ENCODE measurements at places on chromosomes 2 and 18. TPM values are rescaled to one million over a fixed set of nuclear protein-coding genes. Genes with fewer than 3 reads are reported as not detected.
A peak's percentile ranks its signal among the peaks of the same experiment; 100 is the strongest.

TBR1 gene
- polyA plus RNA-seq, result not detected

POTEC gene
- polyA plus RNA-seq, result not detected

BZW1 gene
- 354 TPM for polyA plus RNA-seq

FEV gene
- polyA plus RNA-seq, result not detected

RTP5 gene
- not detected for polyA plus RNA-seq

RNF152 gene
- polyA plus RNA-seq, result 0.07 TPM

RNF144A gene
- 7.7 TPM for polyA plus RNA-seq

DCDC2C gene
- not detected for polyA plus RNA-seq

CD207 gene
- not detected for polyA plus RNA-seq

SCN1A gene
- not detected for polyA plus RNA-seq

SERPINB7 gene
- not detected for polyA plus RNA-seq

GRHL1 gene
- polyA plus RNA-seq, result 0.52 TPM

DNA sequence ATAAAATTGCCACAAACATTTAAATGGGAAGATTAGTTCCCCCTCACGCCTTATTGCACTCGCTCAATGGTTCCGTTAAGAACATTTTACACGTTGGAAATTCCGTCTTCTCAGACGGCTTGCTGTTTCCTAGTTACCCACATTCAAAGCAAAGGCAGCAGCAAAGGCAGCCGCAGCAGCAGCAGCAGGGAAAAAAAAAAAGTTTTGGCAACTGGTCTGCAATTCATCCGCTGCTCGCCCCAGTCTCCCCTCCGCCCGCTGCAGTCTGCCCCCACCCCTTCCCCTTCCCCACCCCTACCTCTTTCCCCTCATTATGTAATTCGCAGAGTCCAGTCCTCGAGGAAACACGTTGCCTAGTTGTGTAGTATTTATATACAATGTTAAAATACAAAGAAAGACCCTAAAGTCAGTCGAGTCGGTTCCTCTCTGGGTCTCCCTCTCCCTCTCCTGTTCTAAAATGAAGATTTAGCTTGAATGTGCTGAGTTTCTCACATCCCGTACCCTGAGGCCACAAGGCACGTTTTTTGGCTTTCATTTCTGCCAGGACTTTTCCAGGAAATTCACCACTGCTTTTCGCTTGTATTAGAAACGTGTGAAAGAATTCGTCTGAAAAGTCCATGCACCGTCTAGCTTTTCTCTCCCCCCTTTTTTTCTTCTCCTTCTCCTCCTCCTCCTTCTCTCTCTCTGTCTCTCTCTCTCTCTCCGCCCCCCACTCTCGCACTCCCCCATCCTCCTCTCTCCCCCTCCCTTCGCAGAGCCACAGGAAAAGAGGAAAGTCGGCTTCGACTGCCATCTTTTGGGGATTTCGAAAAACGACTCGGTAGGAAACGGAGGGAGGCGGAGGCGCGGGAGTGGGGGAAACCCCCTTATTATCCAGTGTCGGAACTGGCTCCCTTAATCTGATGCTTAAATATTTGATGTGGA, 140.0 kb downstream of the MEIS1 start:
- peaks cover 8% of the 10 kb centered on the region for H3K4me1 ChIP-seq
- peaks cover 28% of the 10 kb centered on the region for H3K27me3 ChIP-seq
- H3K4me3 ChIP-seq, result peak overlapping the region; percentile 73
- H3K36me3 ChIP-seq, result peaks cover 4% of the 10 kb centered on the region
- no peak overlapping the region for H3K27ac ChIP-seq
- no peak for DNase-seq

- H3K4me1 ChIP-seq, result no peaks in the 10 kb centered on the region
- no peak overlapping the region for H3K4me3 ChIP-seq
- no peaks in the 10 kb centered on the region for H3K27me3 ChIP-seq
- DNase-seq, result no peak
Measured at GRCh38 chr2:163800951-163801381, 65.2 kb upstream of the FIGN start.

- peaks cover 2% of the 10 kb centered on the region for H3K27me3 ChIP-seq
- H3K4me3 ChIP-seq, result peak overlapping the region; percentile 65
- DNase-seq, result peak; percentile 77
- H3K36me3 ChIP-seq, result peaks cover 4% of the 10 kb centered on the region
Measured at GRCh38 chr2:230319211-230319862, 7.7 kb upstream of the SP140L start.

DNA sequence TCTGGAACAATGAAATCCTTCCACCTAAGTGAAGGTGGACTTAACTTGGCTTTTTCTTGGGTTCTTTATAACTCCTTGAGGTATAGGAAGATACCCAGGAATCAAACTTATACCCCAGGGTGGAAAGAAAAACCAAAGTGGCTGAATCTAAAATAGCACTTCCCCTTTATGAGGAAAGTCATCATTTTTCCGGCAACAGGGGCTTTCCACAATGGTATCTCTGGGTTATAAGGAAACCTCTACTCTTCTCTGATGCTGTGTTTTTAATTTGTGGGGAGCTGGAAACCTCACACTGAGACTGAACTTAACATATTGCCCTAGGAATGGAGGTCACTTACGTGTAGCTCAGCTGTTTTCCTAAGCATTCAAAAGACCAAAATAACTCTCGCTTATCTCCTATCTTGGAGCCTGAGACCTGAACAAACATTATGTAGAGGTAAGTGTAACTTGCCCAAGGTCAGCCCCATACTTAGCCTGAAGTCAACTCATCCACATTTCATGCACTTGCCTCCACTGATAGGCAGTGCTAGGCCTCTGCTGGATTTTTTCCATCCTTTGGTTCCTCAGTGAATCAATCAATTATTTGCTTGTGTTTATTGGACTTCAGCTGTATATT, 117.9 kb downstream of the SETBP1 start:
- no peaks in the 10 kb centered on the region for H3K27me3 ChIP-seq
- peaks cover 21% of the 10 kb centered on the region for H3K36me3 ChIP-seq
- H3K27ac ChIP-seq, result peak overlapping the region; percentile 32

DNA sequence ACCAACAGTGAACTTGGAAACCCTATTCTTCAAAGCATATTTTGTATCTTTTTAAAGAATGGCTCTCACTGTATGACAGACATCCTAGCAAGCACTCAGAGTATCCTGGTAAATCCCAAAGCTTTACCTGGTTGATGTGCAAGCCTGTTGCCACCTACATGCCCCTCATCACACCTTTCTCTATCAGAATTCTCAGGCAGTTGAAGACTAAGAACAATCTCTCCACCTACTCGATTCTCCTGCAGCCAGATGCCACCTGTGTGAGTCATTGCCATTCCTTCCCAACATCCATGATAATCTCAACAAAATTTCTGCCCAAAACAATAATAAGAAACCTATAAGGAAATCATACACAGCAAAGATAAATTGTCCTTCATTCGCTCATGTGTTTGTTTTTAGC, 659.8 kb downstream of the BCL11A start:
- no peaks in the 10 kb centered on the region for H3K4me1 ChIP-seq
- no peak for DNase-seq
- H3K4me3 ChIP-seq, result no peak overlapping the region
- H3K27me3 ChIP-seq, result peaks cover 3% of the 10 kb centered on the region

- no peak for DNase-seq
- no peaks in the 10 kb centered on the region for H3K36me3 ChIP-seq
- no peak overlapping the region for H3K4me3 ChIP-seq
- H3K27ac ChIP-seq, result no peak overlapping the region
- peaks cover 2% of the 10 kb centered on the region for H3K27me3 ChIP-seq
Measured at GRCh38 chr2:240983996-240984498, 14.4 kb upstream of the SNED1 start.

DNA sequence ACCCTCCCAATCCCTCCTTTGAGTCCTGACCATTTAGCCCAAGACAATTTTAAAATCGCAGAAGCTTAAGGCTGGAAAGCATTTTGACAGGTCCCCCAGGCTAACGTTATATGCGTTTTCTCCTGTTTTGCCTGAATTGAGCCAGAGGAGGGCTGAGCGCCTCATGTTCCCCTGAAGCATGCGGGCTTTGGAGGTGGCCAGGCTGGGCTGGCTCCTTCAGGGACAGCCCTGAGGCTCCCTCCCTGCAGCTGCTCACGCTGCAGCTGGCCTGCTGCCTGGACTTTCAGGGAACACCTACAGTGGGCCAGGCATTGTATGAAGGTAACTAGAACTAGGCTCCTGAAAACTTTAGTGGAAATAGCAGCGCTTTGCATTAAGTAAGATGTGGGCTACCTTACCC, 179.2 kb downstream of the ACKR3 start:
- H3K27me3 ChIP-seq, result no peaks in the 10 kb centered on the region
- H3K27ac ChIP-seq, result no peak overlapping the region
- H3K36me3 ChIP-seq, result no peaks in the 10 kb centered on the region
- no peaks in the 10 kb centered on the region for H3K4me1 ChIP-seq

DNA sequence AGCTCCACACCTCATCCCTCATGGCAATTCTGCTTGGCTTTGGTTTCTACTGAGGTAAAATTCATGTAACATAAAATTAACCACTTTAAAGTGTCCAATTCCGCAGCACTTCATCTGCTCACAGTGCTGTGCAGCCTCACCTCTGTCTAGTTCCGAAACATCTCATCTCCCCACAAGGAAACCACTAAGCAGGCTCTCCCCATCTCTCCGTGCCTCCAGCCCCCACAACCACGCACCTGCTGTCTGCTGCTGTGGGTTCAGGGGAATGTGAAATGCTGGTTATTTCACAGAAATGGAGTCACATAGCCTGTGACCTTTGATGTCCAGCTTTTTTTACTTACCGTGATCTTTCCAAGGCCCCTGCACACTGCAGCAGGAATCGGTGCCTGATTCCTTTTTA, 7.7 kb upstream of the GPC1 start:
- peaks cover 3% of the 10 kb centered on the region for H3K27me3 ChIP-seq
- H3K4me3 ChIP-seq, result no peak overlapping the region
- no peaks in the 10 kb centered on the region for H3K36me3 ChIP-seq
- H3K27ac ChIP-seq, result no peak overlapping the region
- H3K4me1 ChIP-seq, result no peaks in the 10 kb centered on the region

GRCh38 chr2:68083346-68083745, 20.5 kb upstream of the C1D start:
- DNase-seq, result no peak
- peaks cover 2% of the 10 kb centered on the region for H3K27me3 ChIP-seq
- H3K4me1 ChIP-seq, result no peaks in the 10 kb centered on the region
- H3K36me3 ChIP-seq, result no peaks in the 10 kb centered on the region
- H3K4me3 ChIP-seq, result no peak overlapping the region

DNA sequence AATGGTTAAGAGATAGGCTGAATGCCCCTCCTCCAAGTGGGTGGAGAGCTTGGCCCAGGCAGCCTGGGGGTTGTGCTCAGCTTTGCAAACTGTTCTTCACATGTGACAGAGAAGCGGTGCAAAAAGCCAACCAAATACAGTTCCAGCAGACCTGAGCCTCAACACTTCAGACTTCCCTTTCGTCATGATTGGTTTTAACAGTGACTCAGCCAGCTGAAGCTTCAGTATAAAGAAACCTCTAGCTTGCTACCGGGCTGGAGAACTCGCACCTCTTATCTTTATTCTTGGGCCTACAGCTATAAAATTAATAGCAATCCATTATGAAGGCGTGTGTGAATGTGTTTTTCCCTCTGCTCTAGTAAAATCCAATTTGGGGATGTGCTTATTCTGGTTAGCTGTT, 20.0 kb downstream of the SETBP1 start:
- H3K27me3 ChIP-seq, result peaks cover 2% of the 10 kb centered on the region
- peak; percentile 79 for DNase-seq
- H3K27ac ChIP-seq, result peak overlapping the region; percentile 95
- peak overlapping the region; percentile 67 for H3K4me3 ChIP-seq

DNA sequence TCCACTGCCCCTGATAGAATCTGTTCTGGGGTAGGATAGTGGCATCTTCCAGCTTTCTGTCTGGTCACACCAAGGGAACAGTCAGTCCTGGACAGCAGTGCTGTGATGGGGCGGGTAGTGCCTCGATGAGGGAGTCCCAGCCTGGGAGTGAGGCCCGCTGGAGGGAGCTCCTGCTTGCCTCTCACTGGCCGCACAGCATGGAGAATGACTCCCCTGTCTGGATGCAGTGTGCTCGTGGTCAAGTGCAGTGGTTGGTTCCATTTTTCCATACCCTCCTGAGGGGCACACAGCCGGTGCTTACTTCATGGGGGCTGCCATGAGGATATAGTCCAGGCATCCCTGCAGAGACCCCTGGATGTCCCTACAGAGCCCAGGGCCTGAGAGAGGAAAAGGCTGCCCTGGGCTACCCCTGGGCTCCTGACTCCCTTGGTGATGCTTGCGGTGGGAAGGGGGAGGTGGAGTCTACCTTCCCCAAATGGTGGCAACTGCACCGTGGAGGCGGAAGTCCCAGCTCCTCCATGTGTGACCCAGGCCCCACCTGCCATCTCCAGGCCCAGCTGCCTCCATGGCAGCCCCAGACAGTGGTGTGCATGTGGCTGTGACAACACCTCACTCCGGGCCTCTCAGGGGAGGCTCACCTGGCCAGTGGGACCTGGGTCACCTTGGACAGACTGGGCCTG, 212.5 kb downstream of the GLI2 start:
- H3K27ac ChIP-seq, result no peak overlapping the region
- H3K27me3 ChIP-seq, result no peaks in the 10 kb centered on the region
- H3K36me3 ChIP-seq, result no peaks in the 10 kb centered on the region
- H3K4me3 ChIP-seq, result no peak overlapping the region
- DNase-seq, result no peak

GRCh38 chr2:213243189-213244044, 40.8 kb upstream of the SPAG16 start:
- no peak for DNase-seq
- no peaks in the 10 kb centered on the region for H3K36me3 ChIP-seq
- no peak overlapping the region for H3K27ac ChIP-seq
- no peaks in the 10 kb centered on the region for H3K4me1 ChIP-seq
- peaks cover 2% of the 10 kb centered on the region for H3K27me3 ChIP-seq
- no peak overlapping the region for H3K4me3 ChIP-seq

GRCh38 chr2:46998551-46998950, 82.9 kb upstream of the MCFD2 start:
- peaks cover 29% of the 10 kb centered on the region for H3K36me3 ChIP-seq
- H3K4me3 ChIP-seq, result no peak overlapping the region
- H3K27ac ChIP-seq, result no peak overlapping the region
- no peaks in the 10 kb centered on the region for H3K4me1 ChIP-seq

DNA sequence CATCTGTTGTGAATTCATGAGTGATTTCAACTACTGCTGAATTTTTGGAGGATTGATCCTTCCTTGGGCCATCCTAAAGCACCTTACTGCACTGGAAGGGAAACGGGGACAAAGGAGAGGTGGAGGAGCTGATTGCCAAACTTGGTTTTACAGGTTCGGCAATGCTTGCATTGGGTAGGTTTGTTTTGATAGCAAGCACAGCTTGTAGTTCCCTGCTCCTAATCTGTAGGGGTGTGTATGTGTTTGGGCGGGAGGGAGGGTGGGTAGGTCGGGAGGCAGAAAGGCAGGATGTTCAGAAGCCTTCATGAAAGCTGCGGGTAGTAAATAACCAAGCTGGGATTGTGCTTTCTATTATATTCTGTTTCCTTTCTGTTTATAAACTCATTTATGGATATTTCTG, 24.6 kb downstream of the PHLPP1 start:
- H3K4me3 ChIP-seq, result no peak overlapping the region
- no peak for DNase-seq
- H3K27ac ChIP-seq, result no peak overlapping the region
- peaks cover 17% of the 10 kb centered on the region for H3K4me1 ChIP-seq
